ENCODE measurements at places on chromosomes 13 and 19.
A peak's percentile ranks its signal among the peaks of the same experiment; 100 is the strongest.

DNA sequence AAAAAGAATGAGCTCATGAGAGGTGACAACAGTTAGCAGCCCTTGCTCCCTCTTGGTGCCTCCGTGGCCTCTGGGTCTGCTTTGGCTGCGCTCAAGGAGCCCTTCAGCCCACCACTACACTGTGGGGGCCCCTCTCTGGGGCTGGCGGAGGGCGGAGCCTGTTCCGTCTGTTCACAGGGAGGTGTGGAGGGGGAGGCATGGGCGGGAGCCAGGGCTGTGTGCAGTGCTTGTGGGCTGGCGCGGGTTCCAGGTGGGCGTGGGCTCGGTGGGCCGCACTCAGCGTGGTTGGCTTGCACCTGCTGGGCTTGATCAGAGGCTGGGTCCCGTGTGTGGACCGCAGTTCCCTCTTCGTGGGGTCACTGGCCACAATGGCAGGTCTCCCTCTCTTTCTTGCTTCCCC lies 953.4 kb upstream of the PRR20A start:
- DNase-seq: no peak

- DNase-seq: peak; percentile 96
These were observed at the start of gene ZNF613 for GRCh38 chr19:51926784-51927741. TSS of gene ZNF613 (plus strand) at chr19:51927472. CDS start at chr19:51936221, 8,749 bp downstream.

DNA sequence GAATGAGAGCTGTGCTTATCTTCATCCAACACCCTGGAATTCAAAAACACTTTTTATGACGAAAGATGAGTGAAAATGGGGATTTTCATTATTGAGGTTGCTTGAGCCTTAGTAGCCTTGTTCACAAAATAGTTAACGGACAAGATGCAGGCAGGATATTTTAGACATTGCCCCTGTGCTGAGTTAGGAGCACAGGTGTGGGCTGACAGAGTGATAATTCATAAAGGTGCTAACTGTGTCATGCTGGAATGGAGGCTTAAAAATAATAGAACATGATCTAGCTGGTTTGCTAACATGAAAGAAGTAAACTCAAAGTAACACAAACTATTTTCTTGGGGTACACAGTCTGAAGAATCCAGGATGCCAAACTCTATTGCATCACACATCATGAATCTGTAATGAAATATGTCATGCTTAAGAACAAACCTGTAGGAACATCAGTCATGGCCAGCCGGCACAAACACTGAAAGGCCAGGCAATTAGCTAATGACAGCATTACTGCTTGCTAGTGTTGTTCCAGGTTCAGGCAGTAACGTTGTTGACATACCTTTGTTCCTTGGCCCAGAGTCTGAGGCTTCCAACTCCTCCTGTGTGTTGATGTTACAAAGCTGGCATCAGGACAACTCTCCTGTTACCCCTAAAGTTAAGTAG lies 55.3 kb downstream of the FRY start:
- DNase-seq: no peak

DNA sequence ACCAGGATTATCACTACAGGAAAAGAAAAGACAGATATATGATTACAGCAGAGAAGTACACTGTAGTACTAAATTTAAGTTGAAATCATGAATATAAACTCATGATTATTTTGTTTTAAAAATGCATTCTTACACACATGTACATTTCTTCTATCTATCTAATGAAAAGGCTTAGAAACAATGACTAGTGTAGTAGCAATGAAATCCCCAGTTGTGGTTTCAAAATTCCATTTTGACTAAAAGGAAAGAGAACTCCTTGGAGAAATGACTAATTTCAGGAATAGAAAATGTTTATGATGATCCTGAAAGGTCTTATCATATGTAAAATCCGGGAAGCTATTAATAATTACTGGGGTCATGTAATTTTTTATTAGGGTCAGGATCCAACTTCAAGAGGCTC lies 195.0 kb upstream of the STARD13 start:
- DNase-seq: no peak

DNA sequence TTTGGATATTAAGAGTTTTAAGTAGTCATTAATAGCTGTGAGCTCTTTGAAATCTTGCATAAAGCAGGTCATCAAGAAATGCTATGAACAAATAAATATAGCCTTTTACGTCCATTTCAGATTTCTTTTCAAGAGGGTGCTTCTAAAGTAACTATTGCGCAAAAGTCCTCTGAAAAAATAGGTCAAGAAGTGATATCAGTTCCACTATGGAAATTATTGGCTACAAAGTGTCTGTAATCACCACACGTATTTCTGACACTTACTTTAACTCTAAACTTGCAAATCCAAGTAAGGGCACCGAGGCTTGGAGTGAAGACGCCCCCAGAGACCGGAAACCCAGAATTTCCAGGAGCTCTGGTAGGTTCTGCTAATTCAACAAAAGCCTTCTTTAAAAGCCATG lies 44.9 kb upstream of the STARD13 start:
- DNase-seq: no peak

- DNase-seq: no peak
These were observed 975.5 kb downstream of the OLFM4 start for GRCh38 chr13:54004026-54004699.

DNA sequence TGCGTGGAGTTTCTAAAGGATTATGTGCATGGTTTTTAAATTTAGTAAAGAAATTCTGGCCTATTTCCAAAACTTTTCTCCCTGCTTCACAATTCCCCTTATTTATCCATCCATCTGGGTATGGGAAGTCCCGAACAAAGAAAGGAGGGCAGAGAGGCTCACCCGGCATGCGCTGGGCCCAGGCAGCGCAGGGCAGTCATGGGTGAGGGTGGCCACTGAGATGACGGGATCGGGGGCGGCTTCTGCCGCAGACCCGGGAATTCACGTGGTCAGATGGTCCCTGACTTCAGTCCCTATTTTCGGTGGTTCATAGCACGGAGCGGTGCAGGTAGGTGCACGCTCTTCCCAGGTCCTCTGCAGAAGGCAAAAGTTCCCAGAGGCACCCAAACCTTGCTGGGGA lies 14.5 kb downstream of the IRS2 start:
- DNase-seq: no peak

GRCh38 chr19:15177269-15178116 lies 23.3 kb downstream of the NOTCH3 start:
- peak; percentile 78 for DNase-seq

- DNase-seq: no peak
These were observed 79.8 kb upstream of the SLITRK6 start for GRCh38 chr13:85879014-85879413.

DNA sequence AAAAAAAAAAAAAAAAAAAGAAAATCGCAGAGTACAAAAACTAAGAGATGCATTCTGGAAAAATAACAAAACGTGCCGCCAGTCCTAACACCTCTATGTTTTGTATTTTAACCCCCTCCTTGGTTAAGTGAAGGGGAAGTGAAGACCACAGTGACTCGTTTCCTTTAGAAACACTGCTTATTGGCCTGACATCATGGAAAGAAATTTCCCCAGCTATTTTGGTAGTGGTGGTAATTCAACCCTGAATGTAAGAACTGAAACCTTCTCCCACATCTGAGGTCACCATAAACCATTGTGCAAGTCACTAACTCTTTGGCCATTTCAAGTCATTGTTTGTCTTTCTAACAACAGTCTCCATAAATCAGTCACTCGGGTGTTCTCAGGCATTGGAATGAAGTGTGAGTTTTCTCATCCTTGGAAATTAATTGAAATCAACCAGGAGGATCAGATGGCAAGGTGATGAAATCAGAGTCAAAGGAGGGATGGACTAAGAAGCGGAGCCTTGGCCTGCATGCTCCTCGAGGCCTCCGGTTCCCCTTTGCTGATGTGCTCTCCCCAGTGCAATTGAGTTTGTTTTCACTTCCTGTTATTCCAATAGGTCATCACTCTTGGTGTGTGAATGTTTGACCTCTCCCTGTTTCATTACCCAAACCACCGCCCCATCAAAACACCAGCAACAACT lies 443.9 kb downstream of the FGF9 start:
- no peak for DNase-seq

GRCh38 chr19:3707868-3708206 lies 347 bp upstream of the TJP3 start:
- DNase-seq: no peak

DNA sequence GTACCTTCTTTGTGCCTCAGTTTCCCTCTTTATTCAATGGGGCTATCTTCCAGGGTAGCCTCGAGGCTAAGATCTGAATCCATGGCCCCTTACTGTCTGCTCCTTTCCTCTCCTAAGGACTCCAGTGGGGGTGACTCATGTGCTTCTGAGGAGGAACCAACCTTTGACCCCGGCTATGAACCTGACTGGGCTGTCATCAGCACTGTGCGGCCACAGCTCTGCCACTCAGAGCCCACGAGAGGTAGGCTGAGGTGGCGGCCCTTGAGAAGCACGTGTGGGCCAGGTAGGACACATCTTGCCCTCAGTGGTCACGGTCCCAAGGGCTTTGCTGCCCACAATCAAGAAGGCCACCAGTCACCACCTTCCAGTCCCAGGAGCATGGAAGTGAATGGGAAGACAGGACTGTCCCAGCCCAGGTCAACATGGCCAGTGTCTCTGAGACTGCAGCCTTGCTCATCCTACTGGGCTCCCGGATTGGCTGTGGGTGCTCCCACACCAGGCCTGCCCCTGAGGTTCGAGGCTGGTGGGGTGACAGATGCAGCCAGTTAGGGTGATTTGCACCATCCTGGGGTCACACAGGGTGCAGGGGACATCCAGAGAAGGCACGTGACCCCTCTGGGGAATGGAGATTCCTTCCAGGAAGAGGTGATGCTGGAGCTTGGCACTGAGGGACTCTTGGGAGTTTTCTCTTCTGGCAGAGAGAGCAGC lies 2.8 kb downstream of the TBC1D17 start:
- no peak for DNase-seq

- DNase-seq: no peak
These were observed 145.6 kb downstream of the FLT1 start for GRCh38 chr13:28349371-28349770.

DNA sequence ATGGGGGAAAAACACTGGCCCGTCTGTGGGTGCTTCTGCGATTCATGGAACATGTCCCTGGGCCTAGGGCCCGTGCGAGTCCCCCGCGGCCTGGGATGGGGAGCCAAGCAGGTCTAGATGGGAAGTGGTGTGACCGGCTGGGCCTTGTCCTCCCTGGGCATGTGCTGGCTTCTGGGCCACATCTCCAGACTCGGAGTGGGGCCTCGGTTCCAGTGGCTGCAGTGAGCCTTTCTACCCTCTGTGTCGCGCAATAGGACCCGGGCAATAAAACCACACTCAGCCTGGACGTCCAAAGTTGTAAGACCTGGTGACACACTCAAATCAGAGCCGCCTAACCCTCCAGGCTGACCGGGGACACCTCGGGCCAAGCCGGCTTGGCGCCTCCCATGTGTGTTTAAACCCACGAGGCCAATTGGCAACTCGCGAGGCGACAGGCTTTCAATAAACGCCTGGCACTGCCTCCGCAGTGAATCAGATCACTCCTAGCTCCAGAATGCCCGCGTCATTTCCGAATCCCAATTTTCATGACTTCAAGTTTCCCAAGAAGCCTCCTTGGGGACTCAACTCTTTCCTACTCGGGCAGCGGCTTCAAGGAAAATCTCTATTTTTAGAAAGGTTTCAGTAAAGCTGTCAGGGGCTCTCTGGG lies 57.3 kb downstream of the KLF2 start:
- peak; percentile 13 for DNase-seq

- no peak for DNase-seq
These were observed 145.6 kb upstream of the KLHL1 start for GRCh38 chr13:70253834-70254233.

DNA sequence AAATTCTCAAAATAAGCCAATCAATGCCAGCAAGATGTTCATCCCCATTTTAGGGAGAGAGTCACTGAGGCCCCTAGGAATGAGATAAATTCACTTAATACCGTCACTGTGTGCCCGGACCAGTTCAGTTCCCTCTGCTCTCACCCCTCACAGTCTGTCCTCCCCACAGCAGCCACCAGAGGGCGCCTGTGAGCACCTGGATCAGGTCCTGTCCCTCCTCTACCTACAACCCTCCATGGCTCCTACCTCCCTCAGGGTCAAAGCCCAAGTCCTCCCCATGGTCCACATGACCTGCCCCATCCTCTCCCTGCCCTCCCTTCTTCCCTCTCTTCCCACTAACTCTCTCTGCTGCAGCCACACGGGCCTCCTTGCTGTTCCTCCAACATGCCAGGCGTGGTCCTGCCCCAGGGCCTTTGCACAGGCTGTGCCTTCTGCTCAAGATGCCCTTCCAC lies 42.0 kb upstream of the NFIC start:
- DNase-seq: peak; percentile 32

DNA sequence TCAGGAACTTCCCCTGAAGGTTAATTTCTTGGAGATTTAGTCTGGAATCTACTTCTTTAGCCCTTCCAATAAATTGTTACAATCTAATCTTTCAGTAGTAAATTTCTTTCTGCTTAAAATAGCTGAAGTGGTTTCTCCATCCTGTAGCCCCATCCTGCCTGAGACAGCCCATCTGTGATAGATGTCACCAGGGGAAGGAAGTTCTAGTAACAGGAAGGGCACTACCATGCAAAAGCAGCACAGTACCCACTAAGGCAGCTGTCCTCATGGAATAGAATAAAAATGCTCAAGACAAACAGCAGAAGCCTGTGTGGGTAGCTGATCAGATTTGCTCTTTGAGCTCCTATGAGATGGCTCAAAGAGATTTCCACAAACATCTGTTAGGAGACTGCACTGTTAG lies 1036.5 kb downstream of the SLITRK5 start:
- no peak for DNase-seq

- peak; percentile 8 for DNase-seq
These were observed 425.5 kb downstream of the PCDH20 start for GRCh38 chr13:60990032-60990733.

- DNase-seq: peak; percentile 40
These were observed 1.5 kb upstream of the CEACAM5 start for GRCh38 chr19:41706741-41707501.

DNA sequence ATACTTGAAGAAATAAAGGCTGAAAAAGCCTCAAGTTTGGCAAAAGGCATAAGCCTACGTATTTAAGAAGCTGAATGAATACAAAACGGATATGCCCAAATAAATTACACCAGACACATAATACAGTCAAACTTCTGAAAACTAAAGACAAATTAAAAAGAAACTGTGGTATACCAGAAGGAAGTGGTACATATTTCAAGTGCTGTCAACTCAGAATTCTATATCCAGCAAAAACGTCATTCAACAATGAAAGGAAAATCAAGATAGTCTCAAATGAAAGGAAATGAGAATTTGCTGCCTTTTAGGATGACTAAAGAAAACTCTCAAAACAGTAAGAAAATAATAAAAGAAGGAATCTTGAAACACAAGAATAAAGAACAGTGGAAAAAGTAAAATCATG lies 69.5 kb downstream of the POLR1D start:
- peak; percentile 2 for DNase-seq

DNA sequence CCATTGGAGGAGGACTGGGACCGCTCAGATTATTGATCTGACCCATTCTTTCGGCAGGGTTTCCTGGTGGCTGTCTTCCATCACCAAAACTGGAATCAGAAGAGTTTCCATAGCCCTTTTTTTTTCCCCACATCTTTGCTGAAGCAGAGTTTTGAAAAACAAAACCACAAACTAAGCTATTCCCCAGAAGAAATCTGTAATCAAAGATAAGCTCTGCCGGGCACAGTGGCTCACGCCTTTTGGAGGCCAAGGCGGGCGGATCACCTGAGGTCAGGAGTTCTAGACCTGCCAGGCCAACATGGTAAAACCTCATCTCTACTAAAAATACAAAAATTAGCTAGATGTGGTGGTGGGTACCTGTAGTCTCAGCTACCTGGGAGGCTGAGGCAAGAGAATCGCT lies 4.2 kb upstream of the ICAM1 start:
- no peak for DNase-seq

GRCh38 chr19:51754109-51754508 lies 2.4 kb upstream of the FPR1 start:
- no peak for DNase-seq
